ENCODE measurements at places on chromosomes 13 and 19.

DNA sequence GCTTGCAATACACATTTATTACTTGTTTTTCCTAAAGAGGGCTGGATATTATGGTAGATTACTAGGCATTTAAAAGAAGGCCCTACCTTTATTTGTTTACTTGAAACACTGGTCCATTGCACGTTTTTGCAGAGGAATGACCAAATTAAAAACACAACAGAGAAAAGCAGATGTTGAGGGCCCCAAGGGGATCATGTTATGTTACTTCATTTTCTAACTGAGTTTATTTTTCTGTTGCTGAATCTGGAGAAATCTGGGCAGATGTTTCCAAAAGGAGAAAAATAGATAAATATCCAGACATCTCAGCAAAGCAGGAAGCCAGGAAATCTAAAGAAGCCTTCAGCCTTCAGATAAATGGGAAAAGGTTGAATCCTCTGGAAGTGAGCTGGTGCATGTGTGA, 353.0 kb downstream of the NDFIP2 start:
- DNase-seq, result no peak

DNA sequence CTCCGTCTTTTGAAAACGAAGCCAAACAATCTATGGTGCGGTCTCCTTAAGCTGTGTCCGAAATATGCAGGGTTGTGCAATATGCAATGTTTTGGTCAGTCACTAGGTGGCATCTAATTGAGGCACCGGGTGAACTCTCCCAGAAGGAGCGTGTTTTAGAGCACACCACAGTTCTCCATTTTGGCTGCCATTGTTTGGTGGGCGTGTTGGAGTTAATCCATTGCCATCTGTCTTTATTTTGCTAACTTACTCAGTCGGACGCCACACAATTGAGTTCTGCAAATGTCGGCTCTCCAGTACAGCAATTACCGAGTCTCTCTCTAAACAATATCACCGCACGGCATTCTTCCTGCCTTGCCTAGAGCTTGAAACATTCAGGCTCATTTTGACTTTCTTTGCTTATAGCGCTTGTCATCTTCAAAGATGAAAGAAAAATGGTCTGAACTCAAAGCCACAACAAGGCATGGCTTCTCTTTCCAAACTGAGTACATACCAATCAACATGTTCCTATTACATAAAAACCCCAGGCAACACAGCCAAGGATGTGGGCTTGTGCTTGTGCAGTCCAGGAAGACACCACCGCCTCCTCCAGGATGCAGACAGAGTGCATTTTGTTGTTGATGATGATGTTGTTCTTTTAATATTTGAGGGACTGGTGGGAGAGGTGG, 182.0 kb upstream of the SERP2 start:
- DNase-seq, result peak; percentile 58

- DNase-seq, result no peak
Measured at GRCh38 chr13:27472941-27473340, 22.6 kb upstream of the MTIF3 start.

GRCh38 chr13:101535192-101535746, 82.8 kb downstream of the ITGBL1 start:
- no peak for DNase-seq

DNA sequence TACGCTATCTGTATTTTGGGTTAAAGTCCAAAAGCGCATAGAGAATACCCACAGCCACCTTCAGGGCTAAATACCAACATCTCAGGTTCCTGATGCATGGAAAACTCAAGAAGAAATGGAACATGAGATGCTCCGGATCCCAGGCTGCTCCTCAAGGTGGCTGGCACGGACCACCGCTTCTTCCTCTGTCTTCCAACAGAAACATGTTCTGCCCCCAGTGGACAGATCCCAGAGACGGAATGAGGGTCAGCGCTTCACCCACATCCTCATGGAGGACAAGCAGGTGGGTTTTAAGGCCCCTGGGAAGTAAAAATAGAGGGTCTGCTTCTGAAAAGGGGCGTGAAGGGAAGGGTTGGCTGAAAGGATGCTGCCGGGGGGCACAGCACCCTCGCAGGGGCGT, 17.3 kb downstream of the COL4A1 start:
- DNase-seq, result no peak

DNA sequence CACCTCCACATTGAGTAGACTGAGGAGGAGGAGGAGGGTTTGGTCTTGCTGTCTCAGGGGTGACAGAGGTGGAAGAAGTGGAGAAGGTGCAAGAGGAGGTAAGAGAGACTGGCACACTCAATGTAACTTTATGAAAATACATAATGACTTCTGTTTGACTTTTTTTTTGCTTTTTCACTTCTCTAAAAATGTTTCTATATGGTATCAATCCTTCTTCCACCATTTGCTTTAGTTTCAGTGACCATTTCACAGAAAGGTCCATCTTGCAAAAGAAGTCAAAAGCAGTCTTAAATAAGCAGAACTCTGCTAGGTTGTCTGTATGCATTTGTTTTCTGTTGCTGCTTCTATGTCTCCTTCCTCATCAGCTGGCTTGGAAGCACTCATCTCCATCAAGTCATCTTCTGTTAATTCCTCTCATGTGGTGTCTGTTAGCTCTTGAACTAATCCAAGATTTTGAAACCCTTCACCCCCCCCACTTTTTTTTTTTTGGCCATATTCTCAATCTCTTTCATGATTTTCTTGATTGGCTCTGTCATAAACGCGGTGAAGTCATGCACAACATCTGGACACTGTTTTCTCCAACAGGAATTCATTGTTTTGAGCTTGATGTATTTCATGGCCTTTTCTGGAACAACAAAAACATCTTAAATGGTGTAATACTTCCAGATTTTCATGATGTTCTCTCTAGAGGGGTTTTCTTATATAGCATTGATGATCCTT, 80.8 kb downstream of the KL start:
- DNase-seq, result no peak

- no peak for DNase-seq
Measured at GRCh38 chr13:24505256-24505655, 7.3 kb downstream of the PARP4 start.

GRCh38 chr19:38229585-38230073, 5.6 kb upstream of the DPF1 start:
- peak; percentile 97 for DNase-seq

DNA sequence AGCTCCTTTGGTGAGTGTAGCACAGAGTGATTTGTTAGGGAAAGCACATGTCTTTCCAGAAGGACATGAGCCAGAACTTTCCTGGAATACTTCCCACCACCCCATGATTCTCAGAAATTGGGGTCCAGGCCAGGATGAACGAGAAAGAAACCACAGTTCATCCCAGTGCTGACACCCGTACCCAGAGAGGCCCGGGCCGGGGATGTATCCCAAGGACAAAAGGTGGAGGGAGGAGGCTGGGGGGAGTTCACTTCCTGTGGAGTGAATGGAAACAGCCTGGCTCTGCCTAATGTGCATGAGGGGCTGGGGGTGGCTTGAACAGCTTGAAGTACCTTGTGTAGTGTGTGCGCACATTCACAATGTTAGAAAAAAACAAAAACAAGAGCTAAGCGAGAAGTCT, 47.5 kb downstream of the CDADC1 start:
- no peak for DNase-seq

DNA sequence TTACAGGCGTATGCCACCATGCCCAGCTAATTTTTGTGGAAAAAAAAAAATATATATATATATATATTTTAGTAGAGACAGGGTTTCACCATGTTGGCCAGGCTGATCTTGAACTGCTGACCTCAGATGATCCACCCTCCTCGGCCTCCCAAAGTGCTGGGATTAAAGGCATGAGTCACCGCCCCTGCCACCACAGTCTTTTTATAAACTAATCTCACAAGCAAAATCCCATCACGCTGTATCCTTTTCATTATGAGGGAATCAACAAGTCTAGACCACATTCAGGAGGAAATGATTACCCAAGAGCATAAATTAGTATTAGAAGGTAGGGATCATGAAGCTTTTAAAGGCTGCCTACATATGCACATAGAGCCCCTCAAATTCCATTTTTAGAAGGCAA, 210.6 kb upstream of the NBEA start:
- DNase-seq, result no peak

DNA sequence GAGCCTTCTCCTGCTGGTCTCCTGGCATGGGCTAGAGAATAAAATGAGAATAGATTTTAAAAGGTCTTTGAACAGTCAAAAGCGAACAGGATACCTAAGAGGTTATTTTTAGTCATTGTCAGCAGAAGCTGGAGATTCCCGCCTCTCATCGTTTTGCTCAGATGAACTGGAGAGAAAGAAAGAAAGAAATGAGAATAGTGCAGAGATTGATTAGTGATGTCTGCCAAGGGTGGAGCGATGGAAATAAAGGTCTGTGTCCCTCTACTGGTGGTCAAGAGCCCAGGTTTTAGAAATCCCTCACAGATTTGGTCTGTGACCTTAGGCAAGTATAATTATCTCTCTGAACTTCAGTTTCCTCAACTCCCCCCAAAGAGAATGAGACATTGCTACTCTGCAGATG, 5.3 kb downstream of the NCAN start:
- DNase-seq, result peak; percentile 66

- no peak for DNase-seq
Measured at GRCh38 chr19:18612051-18612771, 459 bp upstream of the TMEM59L start.

DNA sequence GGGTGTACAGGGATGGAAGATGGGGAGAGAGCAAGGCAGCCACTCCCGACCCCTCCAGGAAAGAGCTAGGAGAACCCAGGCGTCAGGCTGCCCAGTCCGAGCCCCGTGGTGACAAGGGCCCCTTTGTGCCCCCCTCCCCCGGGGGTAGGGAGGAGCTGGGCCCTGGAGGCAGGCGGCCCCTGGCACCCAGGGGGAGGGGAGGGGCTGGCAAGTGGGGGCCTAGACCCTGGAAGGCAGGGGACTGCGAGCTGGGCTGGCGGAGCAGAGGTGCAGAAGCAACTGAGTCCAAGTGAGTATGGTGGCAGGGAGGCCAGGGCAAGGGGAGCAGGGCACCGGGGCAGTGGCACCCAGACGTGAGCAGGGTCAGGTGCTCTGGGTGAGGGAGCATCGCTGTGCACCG, at the start of gene MAG:
Gene MAG, plus strand, starts transcription at position 246 of the 400 bp plus-strand sequence. CDS start 3,248 bp downstream, outside the sequence.
- DNase-seq, result no peak

- no peak for DNase-seq
Measured at GRCh38 chr19:37593996-37594303, 642 bp downstream of the ZNF571 start.

DNA sequence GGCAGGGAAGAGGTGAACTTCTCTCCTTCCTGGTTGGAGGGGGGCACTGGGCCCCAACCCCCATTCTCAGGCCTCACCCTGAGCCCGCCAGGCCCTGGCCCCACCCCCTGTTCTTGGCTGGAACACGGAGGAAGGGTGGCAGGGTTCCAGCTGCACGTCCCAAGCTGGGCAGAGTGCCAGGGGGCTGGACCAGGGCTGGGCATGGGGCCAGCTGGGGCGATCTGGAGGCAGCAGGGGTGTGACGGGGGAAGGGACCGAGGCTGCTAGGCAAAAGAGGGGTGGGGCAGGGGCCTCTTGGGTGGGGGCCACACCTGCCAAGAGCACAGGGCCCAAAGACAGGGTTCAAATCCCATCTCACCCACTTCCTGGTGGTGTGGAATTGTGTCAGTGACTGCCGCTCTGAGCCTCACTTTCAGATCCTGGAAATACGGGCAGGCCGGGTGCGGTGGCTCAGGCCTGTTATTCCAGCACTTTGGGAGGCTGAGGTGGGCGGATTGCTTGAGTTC, 2.2 kb downstream of the HIF3A start:
- DNase-seq, result peak; percentile 99

DNA sequence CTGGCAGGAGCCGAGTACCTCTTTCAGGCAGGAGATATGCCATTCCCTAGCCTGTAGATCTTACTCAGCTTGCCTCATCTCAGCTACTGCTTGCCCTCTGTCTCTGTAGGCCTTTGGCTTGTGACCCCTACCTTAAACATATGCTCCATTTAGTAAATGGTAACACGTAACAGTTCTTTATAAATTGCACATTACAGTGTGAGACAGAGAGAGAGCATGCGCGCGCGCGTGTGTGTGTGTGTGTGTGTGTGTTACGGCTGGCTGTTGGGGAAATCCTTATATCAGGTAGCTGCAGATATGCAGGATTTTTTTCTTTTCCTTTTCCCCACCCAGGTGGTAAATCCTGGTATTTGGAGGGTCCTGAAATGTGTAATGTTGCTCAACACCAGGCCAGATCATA, 4.2 kb downstream of the SPINT2 start:
- no peak for DNase-seq

DNA sequence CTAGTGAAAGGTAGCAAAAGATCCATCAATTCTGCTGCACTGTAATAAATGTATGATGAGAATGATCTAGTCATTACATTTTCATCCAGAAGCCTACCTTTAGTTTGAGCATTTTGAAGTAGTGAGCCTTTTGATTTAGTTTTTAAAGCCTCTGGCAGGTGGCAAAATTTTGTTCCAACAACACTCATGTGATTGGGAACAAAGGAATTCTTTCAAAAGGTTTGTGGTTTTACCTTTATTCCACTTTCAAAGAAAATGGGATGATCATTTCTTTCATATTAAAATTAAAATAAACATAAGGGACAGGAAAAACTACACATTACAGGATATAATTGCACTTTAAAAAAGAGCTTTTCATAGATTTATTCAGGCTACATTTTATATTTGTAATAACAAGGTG, 260.2 kb downstream of the DACH1 start:
- no peak for DNase-seq

GRCh38 chr13:74669149-74669548, 534.9 kb upstream of the KLF12 start:
- no peak for DNase-seq

DNA sequence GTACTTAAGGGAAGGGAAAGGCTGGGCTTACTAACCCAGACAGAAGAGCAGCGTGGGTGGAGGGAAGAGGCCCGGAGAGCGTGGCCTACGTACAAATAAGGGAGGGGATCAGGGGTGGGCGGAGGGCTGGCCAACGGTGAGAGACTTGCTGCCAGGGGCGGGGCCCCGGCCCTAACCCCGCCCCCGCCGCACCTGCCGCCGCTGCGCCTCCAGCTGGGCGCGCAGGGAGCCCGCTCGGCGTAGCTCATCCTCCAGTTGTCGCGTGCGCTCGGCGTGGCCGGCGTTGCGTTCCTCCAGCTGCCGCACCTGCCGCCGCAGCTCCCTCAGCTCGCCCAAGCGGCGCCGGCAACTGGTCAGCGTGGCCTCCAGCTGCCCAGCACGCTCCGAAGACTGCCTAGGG, 5.7 kb downstream of the HOOK2 start:
- DNase-seq, result no peak

GRCh38 chr13:22427783-22428182, 753.0 kb upstream of the SGCG start:
- DNase-seq, result no peak

Data from SK-N-SH (cell line).